ENCODE measurements at places on chromosomes 5 and 9.
A peak's percentile ranks its signal among the peaks of the same experiment; 100 is the strongest.

GRCh38 chr9:92808726-92809451 is 44.3 kb upstream of the BICD2 start:
- DNase-seq, result peak; percentile 44

- DNase-seq, result no peak
These were observed 31.0 kb downstream of the TTC1 start for GRCh38 chr5:160039810-160040470.

- peak; percentile 14 for DNase-seq
These were observed 58.5 kb downstream of the MLANA start for GRCh38 chr9:5949103-5949699.

GRCh38 chr9:903886-904285 is 62.4 kb downstream of the DMRT1 start:
- no peak for DNase-seq

- DNase-seq, result no peak
These were observed 590.2 kb upstream of the MEF2C start for GRCh38 chr5:89473196-89473595.

DNA sequence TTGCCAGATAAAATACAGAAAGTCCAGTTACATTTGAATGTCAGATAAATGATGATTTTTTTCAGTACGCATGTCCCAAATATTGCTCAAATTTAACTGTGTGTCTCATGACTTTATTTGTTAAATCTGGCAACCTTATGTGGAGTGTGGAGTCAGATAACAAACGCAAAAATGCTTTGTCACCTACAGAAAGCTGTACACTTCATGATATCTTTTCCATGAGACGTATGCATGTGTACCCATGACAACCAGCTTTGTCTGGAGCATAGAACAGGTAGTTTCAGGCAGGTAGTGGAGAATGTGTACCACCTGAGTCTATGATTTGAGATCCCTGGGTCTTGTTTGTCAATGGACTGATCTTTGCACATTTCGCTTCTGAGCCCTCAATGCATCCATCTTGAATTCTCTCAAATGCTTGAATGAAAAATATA is 105.5 kb upstream of the CPEB4 start:
- DNase-seq, result no peak

GRCh38 chr5:10457682-10458574 is 16.2 kb downstream of the ROPN1L start:
- DNase-seq, result no peak

DNA sequence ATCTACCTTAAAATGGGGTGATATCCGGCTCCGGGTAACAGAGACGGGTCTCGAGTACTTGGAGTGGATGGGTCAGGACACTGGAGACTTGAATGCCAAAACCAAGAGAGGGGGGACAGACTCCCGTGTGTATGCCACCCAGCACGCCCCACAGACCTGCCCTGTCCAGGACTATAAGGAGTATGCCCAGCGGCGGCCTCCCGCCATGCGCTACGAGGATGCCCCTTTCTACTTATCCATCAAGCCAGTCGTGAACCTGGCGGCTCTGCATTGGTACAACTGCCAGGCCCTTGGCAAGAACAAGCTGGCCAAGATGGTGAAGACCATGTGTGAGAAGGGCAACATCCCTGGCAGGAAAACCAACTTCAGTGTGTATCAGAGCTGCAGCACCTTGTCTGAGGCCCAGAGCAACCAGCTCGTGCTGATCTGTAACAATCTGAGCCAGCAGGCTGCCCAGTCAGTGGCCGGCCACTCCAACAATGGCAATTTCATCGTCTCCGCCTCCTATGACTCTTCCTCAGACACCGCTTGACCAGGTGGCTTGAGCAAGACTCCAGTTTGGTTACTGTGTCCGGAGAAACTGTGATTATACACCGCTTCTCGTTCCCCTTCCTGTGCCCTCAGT is 99.4 kb downstream of the INIP start:
- no peak for DNase-seq
